ENCODE measurements at places on chromosomes 7 and 10.

DNA sequence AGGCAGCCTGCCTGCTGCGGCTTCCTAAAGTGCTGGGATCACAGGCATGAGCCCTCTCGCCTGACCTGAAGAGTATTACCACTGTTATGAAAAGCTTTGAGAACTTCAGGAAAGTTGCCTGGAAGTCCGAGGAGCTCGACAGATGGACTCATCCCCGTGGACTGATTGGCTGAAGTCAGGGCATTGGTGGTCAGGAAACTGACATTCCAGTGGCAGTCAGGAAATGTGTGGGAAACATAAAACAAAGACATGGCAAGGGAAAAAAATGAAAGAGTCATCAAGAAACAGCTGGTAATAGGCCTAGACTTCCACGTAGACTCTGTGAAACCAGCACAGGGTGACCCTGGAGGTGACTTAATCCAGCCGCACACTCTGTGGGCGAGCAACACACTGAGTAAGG lies 123.3 kb downstream of the CDH23 start:
- no peak for DNase-seq

DNA sequence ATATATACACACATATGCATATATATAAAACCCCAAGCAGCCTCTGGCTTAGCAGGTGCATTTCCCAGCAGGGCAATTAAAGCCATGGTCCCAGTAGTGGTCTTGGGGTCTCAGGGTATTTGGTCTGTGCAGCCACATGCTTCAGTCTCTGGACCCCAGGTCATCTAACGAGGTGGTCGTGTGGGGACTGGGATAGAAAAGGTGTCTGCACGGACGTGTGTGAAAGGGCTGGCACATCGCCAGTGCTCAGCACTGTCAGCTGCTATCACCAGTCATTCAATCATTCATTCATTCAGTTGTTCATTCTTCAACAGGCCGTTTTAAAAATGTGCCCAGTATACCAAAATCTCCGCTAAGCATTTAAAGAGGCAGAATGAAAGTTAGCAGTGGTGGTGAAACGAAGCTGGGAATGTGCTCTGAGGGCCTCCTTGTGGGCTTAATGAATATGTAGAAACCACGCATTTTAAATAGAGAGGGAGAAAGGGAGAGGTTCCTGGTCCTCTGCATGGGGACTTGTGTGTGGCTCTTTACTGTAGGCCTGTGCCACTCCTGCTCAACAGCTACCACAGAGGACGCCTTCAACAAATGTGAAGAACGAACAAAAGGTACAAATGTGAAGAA lies 170.4 kb downstream of the EGFR start:
- DNase-seq: no peak

DNA sequence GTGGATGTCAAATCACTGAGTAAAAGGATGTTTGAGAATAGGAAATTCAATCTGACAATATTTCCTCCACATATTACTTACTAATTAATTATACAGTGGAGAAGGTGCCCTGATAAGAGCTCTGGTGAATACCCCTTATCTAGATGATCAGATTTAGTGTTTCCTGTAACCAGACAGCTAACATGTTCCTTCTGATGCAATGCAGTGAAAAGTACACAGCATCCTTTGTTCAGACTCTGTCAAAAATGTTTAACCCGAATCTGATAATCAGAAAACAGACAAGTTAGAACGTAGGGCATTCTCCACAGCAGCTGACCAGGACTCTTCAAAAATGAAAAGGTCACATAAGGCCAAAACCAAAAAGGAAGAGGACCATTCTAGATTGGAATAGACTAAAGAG lies 46.2 kb downstream of the WDR11 start:
- no peak for DNase-seq

DNA sequence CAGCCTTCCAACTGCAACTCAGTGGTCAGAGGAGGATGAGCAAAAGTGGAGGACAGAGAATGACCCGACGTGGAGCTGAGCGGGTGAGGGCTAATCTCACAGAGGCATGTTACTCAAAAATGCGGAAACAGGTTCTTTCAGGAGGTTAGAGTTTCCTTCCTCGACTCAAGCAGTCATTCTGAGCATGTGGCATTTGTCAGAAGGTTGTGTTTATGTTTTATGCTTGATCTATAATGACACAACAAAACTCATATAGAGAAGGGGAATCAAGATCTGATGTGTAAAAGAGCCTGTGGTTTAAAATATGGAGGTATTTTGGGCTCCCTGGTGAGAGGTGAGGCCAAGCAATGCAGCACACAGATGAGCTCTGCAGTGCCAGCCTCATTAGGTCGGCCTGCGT lies 311.4 kb downstream of the ADARB2 start:
- no peak for DNase-seq

- DNase-seq: no peak
Measured at GRCh38 chr10:24826009-24826408, 102.3 kb upstream of the ARHGAP21 start.

DNA sequence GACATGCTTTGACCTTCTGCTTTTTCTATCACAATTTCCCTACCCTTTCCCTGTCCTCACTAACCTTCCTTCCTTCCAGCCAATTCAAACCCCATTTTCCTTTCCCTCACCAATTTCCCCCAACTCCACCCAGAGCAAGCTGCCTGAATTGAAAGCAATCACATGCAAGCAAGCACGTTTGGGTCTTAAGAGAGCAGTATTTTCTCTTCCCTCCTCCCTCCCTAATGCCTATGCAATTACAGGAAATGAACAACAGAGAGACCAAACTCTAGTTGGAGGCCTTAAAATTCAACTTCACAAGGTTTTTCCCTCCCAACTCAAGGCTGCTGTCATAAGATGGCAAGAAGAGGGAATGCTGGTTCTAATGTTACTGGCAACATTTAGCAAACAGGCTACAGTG lies 117.2 kb downstream of the MYOF start:
- no peak for DNase-seq

DNA sequence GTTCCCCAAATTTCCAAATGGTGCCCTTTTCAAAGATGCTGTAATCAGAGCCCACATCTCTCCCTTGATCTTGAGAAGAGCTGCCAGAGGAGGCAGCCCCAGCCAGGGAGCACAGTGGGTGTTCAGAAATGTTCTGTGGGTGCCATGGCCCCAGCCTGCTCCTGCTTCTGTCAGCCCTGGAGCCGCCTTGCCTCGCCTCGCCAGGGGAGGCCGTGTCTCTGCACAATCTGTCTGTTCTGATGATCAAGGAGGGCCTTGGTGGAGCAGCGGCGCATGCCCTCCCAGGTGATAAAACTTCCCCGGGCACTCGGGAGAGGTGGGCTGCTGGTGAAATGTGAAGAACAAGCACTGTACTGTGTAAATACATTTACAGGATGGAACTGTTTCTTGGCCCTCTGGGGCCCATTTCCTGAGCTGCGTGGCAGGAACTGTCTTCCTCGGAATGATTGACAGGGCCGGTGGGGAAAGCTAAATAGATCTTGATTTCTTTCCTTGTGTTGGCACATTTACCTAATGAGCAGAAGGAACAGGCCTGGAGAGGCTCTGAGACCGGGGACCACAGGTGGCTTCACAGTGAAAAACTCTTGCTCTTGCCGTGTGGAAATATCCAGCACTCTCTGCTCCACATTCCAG lies 207.8 kb upstream of the PODXL start:
- no peak for DNase-seq

DNA sequence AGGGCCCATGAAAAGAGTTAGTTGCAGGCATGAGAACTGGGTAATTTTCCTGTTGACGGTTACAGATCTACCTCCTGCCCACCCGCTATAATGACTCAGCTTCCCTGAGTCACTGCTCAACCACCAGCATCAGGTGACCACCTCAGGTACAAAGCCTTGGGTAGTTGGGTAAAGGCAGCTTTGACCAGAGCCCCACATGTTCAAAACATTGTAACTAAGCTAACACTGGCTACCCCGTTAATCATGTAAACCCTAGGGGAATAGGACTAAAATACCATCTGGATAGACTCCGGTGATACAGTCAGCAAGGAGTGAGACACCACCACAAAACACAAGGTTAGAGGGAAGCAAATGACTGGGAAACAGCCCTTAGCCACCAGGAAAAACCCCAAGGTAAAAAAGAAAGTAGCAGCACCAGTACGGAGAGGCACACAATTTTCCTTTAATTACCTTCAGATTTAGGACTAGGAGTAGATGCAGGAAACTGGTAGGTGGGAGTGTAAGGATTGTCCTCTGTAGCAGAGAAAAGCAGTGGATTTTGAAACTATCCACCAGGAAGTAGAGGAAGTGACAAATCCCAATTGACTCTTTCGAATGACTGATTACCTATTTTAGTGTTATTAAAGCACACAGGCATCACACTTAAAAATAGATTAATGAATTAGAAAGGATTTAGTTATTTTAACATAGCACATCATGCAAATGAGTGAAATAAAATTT lies 103.5 kb upstream of the PDLIM1 start:
- no peak for DNase-seq

GRCh38 chr7:1284743-1285458 lies 52.2 kb downstream of the UNCX start:
- DNase-seq: no peak

GRCh38 chr7:29945259-29945809 lies 44.3 kb downstream of the SCRN1 start:
- no peak for DNase-seq

DNA sequence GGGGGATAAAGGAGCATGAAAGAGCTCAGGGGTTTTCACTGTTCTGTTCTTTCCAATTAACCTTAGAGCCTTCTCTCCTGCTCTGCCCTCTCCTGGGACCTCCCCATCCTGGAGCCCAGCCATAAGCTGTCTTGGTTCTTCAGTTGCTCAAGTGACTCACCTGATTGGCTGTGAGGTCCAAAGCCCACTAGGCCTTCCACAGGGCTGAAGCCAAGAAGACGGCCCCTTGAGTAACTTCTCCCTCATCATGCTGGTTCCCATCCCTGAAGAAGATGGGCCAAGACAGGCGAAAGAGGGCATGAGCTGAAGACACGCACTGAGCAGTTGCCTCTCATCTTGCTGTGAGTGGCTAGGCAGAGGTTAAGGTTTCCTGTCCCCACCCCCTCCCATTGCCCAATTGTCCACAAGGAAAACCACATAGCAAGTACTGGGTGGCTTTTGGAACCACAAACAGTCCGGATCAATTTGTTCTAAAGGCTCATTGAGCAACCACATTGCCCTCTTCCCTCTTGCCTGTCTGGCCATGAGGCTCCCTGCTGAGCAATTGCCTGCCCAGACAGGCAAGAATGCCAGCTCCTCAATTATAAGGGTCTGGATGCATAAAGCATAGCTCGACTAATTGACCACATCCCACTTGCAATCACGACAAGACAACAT lies 43.9 kb upstream of the GPAM start:
- no peak for DNase-seq

DNA sequence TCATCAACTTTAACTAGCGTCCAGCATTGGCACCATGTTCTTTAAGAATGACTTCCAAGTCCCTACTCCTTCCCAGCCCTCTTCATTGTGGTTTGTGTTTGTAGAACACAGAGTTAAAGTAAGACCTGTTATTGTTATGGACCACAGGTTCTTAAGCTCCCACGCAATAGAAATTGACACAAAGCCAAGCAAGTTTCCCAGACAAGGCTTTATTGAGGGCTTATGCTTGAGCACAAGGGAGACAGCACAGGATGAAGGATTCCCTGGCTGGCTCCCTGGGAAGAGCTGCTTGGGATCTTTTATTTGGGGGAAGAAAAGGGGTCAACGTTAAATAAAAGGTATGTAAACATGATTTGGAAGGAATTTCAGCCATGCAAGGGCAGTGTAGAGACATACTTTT lies 44.3 kb upstream of the PRKCQ start:
- DNase-seq: no peak

DNA sequence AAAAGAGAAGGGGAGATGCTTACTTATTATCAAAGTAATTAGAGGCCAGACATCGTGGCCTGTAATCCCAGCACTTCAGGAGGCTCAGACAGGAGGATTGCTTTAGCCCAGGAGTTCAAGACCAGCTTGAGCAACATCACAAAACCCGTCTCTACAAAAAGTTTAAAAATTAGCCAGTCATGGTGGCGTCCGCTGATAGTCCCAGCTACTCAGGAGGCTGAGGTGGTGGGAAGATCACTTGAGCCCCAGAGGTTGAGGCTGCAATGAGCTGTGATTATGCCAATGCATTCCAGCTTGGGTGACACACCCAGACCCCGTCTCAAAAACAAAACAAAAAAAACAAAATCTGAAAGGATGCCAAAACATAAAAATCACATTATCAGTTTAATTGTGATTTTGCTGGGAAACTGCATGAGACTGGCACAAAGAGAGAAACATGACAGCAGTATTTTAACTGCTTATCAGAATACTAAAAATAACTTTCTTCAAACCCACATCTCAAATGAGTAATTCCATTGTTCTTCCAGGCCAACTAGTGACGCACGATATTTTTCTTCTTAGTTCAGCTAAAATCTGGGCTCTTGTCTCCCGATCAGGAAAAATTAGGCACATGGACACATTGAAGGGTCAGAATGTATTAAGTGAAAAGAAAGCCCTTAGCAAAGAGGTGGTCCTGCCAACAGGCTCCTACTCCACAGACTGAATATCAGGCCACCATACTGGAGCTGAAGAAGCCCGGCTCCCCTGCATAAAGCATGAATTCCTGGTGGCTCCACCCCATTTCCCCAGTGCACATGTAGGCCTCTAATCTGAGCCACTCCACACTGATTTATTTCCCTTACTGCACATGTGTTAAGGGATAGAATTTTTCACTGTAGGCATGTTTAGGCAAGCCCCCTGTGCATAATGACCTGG lies 9.6 kb upstream of the CCM2 start:
- peak; percentile 53 for DNase-seq

GRCh38 chr10:34480345-34480744 lies 334.8 kb downstream of the PARD3 start:
- no peak for DNase-seq

GRCh38 chr10:23065181-23065948 lies 30.0 kb upstream of the MSRB2 start:
- no peak for DNase-seq

- no peak for DNase-seq
Measured at GRCh38 chr7:151104411-151105235, 18.3 kb downstream of the AGAP3 start.

DNA sequence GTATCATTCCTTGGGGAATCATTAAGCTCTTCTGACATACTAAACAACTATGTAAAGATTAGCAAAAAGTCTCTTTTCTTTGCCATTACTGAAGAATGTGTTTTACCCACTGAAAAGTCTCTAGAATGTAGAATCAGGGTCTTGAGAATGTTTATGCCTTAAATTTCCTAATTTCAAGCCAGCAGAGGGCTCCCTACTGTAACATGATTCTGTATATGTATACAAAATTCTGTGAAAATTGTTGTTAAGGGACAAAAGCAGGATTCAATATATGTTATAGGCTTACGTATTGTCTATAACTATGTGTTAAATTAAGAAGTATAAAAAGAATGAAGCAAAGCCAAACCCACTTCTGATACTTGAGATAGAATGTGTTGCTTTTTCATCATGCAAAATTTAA lies 296.9 kb upstream of the DGKB start:
- no peak for DNase-seq

DNA sequence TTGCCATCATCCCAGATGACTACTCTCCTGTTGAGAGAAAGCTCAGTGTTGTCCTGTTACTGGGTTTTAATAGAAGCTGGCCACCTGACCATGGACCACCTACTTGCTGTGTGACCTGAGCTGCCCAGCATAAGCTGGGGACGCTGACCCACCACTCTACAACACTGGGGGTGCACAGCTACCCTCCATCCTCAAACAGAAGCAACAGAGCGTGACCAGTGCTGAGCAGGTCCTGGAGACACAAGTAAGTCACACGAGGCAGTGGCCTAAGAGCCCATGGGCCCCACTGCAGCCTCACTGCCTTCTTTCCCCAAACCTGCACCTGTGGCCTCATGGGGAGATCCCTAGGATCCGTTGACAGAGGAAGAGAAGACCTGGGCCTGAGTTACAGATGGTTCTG lies 198.6 kb upstream of the ADARB2 start:
- no peak for DNase-seq
